ENCODE measurements at places on chromosomes 13 and 19.
A peak's percentile ranks its signal among the peaks of the same experiment; 100 is the strongest.

GRCh38 chr13:113552786-113553434 lies 31.6 kb upstream of the TFDP1 start:
- DNase-seq = no peak

- DNase-seq = no peak
Observed at GRCh38 chr19:7191946-7192691, 102.1 kb downstream of the INSR start.

GRCh38 chr13:111117961-111118360 lies 2.9 kb downstream of the ARHGEF7 start:
- no peak for DNase-seq

- no peak for DNase-seq
Observed at GRCh38 chr13:95547531-95548167, 4.9 kb upstream of the CLDN10 start.

- DNase-seq = no peak
Observed at GRCh38 chr19:55348317-55349034, 6.0 kb downstream of the COX6B2 start.

DNA sequence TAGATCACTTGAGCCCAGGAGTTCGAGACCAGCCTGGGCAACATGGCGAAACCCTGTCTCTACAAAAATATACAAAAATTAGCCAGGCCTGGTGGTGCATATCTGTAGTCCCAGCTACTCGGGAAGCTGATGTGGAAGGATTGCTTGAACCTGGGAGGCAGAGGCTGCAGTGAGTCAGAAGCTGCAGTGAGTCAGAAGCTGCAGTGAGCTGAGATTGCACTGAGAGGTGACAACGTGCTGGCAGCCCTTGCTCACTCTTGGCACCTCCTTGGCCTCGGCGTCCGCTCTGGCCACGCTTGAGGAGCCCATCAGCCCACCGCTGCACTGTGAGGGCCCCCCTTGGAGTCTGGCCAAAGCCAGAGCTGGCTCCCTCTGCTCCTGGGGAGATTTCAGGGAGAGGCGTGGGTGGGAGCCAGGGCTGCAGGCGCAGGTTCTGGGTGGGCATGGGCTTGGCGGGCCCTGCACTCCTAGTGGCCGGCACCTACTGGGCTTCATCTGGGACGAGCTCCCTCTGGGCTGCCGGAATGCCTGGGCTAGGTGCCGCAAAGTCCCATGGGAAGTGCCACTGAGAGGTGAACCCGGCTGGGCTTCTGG lies 39.5 kb upstream of the RPL21 start:
- DNase-seq = no peak

DNA sequence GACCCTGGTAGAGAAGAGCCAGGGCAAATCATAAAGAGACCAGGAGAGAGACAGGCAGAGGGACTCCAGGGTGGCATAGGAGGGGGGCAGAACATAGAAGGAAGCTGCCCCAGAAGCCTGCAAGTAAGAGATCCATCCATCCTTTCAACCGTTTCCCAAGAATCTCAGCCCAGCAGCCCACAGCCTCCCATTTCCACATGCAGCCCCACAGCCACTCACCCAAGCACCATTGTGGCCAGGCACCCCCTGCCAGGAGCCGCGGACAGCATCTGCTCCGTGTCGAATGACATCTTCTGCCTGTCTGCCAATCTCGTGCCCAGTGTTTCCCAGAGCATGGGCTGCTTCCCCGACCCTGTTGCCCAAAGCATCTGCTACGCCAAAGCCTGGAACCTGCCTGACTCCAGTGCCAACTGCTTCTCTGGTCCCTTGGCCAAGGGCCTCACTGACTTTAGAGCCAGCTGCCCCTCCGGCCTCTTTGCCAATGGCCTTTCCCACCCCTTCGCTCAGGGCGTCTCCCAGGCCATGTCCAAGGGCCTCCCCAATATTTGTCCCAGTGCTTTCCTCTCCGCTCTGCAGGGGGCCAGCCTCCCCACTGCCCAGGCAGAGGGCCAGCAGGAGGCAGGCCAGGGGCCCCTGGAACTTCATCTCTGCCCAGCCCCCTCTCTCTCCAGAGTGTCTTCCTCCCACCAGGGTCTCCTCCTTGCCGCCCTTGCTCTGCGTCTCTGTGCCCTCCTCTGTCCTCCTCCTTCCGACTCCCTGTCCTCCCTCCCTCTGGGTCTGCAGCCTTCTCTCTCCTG lies 420 bp downstream of the DMKN start:
- DNase-seq = no peak

DNA sequence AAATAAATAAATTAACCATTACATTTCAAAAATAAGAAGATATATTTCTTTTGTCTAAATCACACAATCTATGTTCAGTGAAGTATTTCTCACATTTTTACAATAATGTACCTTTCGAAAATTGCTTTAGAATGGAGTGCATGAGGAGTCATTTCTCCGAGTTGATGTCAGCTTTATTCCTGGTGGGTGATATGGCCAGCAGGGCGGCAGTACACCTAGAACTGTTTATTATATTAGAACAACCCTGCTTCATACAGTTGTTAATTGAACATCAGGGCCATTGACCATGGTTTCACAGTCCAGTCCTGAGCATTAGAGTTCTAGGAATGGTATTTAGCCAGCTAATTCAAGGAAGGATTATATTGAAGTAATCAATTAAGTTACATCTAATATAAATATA lies 696.3 kb upstream of the SLC10A2 start:
- no peak for DNase-seq

DNA sequence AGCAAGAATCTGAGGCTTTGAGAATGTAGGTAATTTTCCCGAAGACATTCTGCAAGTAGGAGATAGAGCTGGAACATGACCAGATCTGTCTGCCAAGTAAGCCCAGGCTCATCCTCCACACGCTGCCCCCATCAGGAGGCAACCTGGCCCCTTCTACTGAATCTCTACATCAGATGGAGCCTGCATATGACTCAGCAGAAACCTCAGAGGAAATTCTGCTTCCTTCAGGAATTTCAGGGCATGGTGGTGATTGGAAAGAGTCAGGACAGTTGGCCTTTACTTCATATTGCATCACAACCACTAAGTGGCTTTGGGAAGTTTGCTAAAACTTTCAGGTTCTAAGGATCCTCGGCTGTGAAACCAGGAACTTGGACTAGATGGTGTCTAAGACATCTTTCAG lies 85.2 kb downstream of the LRRC63 start:
- DNase-seq = no peak

- DNase-seq = no peak
Observed at GRCh38 chr19:35291259-35291658, 702 bp upstream of the MAG start.

GRCh38 chr13:98919566-98919965 lies 58.3 kb downstream of the DOCK9 start:
- DNase-seq = no peak

DNA sequence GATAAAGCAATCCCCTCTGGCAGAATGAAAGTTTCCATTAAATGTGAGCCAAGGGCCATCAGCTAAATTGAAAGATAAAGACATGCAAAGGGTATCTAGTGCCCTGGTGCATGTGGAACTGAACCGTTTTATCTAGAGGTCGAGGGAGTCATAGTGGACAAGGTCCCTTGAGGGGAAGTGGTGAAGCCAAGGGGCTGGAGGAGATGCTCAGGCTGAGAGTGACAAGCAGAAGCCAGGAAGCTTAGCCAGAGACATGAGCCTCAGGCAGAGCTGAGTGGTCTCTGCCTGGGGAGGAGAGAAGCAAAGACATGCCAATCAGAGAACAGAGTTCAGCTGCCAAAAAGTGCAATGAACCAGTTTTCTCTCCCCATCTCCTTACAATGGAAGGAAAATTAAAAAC lies 68.1 kb upstream of the SLC10A2 start:
- DNase-seq = no peak

DNA sequence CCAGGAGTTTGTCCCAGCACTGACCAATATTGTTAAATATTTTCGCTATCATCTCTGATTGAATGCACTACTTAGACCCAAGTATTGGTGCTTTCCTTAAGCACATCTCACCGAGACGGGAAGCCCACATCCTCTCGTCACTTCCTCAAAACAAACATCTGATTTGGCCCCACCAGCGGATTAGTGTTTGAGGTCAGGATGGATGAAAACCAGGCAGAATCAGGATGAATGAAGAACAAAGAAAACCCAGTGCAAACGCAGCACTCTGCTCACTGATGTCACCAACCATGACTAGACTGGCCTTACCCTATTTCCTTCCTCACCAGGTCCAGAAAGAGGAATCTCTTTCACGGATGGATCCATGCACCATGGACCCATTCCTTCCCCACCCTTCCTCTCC lies 6.0 kb downstream of the PLAUR start:
- no peak for DNase-seq

- DNase-seq = no peak
Observed at GRCh38 chr19:13102666-13103580, at the start of gene LYL1. Gene LYL1 (minus strand): TSS chr19:13102858. CDS start chr19:13101171, 1,687 bp downstream.

DNA sequence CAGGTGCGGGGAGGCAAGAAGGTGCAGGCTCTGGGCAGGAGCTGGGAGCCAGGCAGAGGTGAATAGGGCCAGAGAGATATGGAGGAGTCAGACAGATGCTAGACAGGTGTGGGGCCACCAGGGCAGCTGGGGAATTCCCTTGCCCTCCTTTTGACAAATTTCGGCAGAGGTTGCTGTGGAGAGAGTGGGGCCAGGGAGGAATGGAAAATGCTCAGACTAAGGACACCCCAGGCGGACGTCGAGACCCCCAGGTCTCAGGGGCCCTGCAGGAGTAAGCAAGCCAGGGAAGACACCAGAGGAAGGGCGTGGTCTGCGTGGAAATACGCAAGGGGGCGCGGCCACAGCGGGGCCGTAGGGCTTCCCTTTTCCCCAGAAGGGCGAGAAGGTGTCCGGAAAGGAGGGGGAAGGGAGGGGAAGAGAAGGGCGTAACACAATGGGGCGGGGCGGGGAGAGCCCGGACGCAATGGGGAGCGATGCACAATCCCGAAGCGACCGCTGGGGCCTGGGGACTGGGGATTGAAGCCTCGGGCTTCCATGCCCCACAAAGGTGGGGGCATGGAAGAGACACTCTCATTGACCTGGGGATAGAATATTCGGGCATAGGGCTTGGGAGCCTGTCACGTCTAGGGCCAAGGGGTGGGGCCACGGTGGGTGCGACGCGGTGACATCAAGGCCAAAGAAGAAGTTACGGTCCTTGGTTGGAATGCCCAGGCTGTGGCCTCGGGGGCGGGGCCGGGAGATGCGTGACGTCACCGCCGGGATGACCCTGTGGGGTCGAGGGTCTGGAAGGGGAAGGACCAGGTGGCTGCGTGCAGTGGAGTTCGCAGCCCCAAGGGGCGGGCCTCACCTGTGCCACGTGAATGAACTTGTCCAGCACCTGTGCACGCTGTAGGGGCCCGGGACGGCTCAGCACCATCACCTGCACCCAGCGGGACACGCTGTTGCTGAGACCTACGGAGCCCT lies 8.2 kb downstream of the RASGRP4 start:
- DNase-seq = no peak

- DNase-seq = peak; percentile 54
Observed at GRCh38 chr19:3801412-3802096, 15.4 kb upstream of the MATK start.

- DNase-seq = no peak
Observed at GRCh38 chr13:43522788-43523187, 264.0 kb downstream of the ENOX1 start.

- no peak for DNase-seq
Observed at GRCh38 chr19:45104658-45105349, 11.8 kb downstream of the PPP1R37 start.

DNA sequence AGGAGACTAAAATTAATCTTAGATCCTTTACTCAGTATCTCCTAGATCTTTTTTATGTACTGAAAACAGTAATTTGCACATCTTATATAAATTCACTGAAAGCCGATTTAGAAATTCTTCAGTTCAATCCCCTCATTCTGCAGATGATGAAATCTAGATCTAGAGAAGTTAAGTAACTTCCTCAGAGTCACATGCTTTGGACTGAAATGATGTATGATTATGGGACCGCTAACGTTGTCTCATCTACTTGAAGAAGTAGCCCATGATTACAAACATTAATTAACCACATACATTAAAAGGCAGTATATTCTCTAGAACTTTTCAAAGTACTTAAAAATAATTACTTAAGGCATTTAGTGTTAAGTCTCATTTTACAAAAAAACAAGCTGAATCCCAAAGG lies 37.8 kb downstream of the ELF1 start:
- no peak for DNase-seq

DNA sequence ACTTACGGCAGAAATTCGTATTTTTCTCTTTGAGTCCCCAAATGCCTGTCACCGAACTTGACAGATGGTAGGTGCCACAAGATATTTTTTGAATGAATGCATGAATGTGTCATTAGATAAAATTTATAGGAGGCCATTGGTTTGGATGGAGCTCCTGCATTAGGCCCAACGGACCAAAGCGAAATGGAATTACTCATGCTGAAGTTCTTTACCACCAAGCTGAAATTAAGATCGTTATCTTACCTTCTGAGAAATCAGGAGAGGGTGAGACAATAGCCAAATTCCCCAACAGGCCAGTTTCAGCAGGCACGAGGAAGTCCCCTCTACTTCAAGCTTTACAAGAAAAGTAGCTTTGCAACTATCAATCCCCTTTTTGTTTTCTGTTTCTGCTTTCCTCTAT lies 452.5 kb upstream of the ARGLU1 start:
- DNase-seq = no peak

DNA sequence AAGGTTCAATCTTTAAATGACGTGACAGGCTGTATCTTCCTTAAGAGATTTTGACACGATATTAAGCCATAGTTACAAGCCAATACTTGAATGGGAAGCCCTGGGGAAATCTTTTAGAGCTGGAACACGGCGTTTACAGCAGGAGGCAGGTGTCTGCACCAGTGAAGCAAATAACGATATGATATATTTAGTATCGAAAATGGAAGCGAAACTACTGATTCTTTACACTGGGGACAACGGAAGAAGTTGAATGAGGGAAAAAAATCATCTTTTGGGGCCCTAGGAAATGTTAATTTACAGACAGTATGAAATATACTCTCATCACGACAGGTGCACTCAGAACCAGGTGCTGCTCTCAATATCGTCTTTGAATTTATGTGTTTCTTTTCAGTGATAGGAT lies 793.9 kb upstream of the PCDH20 start:
- DNase-seq = peak; percentile 52

DNA sequence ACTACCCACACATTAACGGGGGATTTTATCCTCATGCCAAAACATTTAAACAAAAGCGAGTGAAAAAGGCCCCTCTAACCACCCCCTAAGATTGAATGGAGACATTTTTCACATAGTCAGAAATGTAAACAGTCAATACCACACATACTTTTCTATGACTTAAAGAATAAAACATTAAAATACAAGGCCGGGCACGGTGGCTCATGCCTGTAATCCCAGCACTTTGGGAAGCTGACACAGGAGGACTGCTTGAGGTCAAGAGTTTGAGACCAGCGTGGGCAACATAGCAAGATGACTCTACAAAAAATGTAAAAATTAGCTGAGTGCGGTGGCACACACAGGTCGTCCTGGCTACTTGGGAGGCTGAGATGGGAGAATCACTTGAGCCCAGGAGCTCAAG lies 47.3 kb downstream of the MPHOSPH8 start:
- DNase-seq = no peak

DNA sequence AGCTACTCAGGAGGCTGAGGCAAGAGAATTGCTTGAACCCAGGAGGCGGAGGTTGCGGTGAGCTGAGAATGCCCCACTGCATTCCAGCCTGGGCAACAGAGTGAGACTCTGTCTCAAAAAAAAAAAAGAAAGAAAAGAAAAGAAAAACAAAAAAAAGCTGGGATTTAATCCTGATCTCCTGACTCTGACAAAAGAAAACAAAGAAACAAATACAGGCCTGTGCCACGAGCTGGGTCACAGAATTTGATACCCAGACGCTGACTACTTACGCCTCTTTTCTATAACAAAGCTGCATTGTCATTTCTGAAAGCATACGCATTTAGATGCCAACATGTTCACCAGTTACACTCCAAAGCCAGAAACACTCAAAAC lies 18.2 kb upstream of the GTF2F2 start:
- DNase-seq = no peak

- no peak for DNase-seq
Observed at GRCh38 chr19:31513841-31514240, 164.6 kb upstream of the TSHZ3 start.

GRCh38 chr19:47322058-47322457 lies 9.9 kb upstream of the C5AR2 start:
- DNase-seq = no peak
